ENCODE measurements at places on chromosomes 13 and 19. TPM values are rescaled to one million over a fixed set of nuclear protein-coding genes. Genes with fewer than 3 reads are reported as not detected.

Gene SCN1B
- 12.9 TPM for total RNA-seq

DNA sequence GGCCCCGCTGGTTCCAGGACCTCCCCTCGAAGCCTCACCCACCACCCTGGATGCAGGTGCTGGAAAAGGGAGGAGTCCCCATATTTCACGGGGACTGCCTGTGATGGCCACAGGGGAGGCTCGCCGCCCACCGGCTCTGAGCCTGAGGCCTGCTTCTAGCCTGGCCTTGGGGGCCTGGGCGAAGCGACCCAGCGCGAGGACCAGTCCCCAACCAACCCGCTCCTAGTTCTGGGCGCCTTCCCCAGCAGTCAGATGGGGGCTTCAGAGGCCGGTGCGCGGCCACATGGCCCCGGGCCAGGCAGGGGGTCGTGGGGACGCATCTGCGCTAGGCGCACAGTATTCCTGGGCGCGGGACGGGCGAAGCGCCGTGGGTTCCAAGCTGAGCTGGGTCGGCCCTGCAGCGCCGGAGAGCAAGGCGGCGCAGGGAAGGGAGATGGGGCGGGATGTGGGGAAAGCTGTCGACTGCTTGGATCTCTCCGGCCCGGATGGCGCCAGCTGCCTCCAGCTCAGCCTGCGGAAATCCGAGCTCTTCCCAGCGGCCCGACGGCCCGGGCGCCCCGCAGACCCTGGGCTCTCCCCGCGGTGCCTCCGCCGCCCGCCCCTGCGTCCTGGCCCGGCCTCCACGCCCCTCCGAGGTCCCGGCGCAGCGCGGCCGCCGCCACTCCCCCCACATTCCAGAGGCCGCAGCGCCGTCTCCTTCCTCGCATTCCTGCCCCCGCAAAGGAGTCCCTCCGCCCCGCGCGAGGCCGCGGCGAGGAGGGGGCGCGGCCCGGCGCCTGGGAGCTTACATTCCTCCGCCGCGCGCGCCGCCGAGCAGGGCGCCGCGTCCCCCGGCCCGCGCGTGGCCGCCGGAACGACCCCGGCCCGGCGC, at the start of gene WTIP:
TSS of gene WTIP (plus strand) at position 788 of the 871 bp plus-strand sequence. CDS start 217 bp downstream, outside the sequence.
- peak; percentile 43 for DNase-seq

- DNase-seq = no peak
Observed at GRCh38 chr13:100130930-100131511, 42.1 kb downstream of the PCCA start.

GRCh38 chr19:7908078-7908699, 4.5 kb downstream of the MAP2K7 start:
- no peak for DNase-seq

DNA sequence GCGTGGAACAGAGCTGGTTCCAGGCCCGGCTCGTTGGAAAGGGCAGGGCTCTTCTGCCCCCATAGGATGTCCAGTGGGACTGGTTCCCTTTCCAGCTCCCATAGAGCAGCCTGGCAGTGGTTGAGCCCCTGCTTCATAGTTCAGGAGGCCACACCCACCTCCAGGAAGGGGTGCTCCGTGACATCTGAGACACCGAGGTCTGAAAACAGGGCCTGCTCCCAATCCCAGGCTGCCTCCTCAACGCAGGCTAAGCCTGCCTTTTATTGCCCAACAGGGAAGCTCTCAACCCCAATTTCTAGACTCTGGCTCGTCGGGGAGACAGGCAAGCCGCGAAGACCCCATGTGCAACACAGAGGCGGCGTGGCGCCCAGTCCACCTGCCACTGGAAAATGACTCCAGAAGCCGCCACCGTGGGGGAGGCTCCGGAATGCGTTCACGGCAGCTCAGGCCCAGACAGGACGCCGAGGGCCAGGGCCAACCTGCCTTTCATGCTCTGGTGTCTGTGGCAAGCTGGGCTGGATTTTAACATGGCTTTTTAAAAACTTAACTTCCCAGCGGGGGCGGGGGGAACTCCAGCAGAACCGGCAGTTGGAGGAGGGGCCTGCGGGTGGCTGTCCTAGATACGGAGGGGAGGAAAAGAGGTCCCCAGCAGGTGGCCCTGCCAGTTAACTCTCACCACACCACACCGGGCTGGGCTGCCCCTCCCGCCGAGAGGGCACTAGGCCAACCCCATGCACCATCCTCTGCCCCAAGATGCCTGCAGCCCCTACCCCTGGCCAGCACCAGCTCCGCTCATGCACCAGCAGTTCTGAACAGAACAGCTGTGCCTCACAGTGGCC, 17.9 kb upstream of the TINCR start:
- DNase-seq = no peak

DNA sequence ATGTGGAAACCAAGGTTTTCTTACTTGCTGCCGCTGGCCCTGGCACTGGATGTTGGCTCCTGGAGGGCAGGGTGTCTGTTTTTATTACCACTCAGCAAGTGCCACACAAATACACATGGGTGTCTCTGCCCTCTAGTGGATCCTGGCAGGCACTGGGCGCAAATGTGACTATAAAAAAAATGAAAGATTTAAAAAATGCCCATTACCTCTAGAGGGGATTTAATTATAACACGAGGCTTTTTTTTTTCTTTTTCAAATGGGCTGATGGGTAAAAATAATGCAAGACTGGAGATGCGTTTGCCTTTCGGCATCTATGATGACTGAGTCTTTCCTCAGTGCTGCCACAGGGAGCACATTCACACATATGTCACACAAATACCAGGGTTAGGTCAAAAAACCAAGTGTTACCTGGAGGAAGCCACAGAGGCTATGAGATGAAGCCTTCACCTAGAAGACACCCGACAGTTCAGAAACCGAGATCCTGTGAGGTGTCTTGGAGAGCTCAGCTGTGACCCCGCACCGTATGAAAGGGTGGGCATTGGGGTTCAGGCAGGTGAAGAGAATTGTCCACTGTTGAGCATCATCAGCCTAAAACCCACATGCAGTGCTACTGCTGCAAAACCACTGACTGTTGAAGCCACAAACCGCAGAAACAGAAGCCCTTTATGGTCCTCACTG, 25.7 kb downstream of the CHAMP1 start:
- DNase-seq = no peak

- peak; percentile 77 for DNase-seq
Observed at GRCh38 chr19:13849991-13850909, 26.7 kb upstream of the NANOS3 start.

- DNase-seq = no peak
Observed at GRCh38 chr19:57058871-57059270, 60.9 kb upstream of the USP29 start.

Gene SIAH3
- total RNA-seq = not detected

DNA sequence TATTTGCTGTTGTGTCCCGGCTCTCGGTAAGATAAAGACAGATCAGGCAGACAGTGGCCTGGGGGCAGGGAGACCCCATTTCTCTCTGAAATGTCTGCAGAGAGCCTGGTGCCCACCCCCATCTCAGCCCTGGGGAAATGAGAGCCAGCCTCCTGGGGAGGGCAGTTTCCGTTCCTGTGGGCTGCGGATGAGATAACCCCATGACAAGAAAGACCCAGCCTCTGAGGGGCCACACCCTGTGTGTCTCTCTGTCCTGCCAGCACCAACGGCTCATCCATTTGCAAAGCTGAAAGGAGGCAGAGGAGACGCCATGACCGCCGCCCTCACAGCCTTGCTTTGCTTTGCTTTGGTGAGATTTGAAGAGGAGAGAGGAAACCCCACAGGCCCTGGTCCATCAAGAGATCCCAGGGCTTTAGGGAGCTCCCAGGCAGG, 28.1 kb upstream of the KIR3DL3 start:
- no peak for DNase-seq

DNA sequence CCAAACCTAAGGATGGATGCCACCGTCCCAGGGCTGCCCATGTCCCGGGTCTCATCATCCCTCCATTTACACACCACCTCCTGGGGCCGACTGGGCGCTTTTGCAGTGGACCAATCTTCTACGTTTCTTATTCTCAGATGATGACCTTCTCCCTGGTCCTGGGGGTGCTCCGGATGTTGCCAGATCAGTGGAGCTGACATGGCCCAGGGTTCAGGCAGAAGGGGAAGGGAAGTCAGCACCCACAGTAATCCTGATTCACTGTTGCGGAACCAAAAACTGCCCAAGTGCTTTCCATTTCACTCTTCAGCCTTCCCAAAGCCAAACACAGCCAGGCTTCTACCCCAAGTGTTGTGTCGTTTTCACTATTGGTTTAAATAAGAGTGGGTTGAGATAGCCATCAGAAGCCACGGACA, 29.8 kb downstream of the RAB20 start:
- DNase-seq = no peak

DNA sequence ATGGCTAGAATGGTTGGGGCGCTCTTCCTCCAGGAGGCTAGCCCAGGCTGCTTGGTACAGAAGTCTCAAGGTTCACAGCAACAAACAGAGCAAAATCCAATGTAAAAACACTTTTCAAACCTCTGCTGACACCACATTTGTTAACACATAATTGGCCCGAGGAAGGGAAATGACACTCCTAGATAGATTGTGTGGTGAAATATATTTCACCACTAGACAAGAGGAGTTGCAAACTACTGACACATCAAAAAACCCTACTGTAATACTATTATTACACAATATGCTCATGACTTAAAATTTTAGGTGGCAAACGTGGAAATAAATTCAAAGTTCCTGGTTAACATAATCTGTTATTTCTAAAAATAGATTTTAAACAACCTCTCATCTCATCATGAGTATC, 643.6 kb downstream of the PCDH9 start:
- no peak for DNase-seq

Gene PRKCG
- total RNA-seq = not detected

DNA sequence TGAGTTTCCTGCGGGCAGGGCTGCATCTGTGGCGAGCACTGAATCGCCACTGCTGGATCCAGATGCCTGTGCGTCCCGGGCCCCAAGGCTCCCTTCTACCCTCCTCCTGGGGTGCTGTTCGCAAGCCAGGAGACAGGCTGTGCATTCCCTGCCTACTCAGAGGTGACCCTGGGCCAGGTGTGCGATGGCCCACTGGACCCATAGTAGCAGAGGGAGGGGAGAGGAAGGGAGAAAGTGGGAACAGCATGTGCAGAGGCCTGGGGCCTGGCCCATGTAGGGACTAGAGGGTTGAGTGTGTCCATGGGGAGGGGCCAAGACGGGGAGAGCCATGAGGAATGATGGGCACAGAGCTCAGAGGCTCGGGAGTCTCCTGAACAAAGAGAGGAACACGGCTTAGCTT, 27.3 kb downstream of the CARM1 start:
- DNase-seq = no peak

Gene TEX101
- not detected for total RNA-seq

- no peak for DNase-seq
Observed at GRCh38 chr19:10565028-10565566, 713 bp downstream of the KRI1 start.

DNA sequence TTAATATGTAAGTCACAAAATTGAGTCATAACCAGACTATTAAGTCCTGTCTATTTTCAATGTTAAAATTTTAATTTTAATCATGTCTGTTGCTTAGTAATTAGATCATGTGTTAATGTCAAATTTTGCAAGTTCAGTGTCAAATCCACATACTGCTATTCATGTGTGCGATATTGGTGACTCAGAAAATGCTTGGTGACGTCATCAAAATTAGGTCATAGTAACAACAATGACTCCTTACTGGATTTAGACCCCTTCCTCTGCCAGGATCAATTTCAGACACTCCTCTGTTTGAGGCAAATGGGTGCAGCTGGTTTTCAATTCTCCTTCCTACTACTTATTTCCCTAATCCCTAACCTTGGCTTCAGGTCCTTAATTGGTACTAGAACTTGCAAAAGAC, 1394.3 kb upstream of the SLC10A2 start:
- DNase-seq = no peak

Gene RFPL4A
- not detected for total RNA-seq

DNA sequence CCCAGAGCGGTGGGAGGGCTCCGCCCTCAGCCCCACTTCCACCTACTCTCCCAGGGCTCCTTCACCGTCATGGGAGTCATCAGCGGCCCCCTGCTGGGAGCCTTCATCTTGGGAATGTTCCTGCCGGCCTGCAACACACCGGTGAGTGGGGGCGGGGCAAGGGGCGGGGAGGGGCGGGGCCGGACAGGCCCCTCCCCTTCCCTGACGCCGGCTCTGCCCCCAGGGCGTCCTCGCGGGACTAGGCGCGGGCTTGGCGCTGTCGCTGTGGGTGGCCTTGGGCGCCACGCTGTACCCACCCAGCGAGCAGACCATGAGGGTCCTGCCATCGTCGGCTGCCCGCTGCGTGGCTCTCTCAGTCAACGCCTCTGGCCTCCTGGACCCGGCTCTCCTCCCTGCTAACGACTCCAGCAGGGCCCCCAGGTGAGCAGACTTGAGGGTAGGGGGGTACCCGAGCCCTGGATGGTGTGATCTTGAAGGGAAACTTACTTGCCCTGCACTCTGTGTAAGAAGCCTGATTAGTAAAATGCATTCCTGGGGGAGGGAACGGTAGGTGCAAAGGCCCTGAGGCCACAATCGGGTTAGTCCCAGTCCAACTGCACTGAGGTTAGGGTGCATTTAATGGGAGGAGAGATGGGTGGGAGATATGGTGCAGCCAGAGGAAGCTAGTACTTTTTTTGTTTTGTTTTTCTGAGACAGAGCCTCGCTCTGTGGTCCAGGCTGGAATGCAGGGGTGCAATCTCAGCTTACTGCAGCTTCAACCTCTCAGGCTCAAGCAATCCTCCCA, 12.1 kb downstream of the SLC5A5 start:
- DNase-seq = no peak

Gene KLF1
- total RNA-seq = not detected

Gene CEACAM20
- not detected for total RNA-seq

DNA sequence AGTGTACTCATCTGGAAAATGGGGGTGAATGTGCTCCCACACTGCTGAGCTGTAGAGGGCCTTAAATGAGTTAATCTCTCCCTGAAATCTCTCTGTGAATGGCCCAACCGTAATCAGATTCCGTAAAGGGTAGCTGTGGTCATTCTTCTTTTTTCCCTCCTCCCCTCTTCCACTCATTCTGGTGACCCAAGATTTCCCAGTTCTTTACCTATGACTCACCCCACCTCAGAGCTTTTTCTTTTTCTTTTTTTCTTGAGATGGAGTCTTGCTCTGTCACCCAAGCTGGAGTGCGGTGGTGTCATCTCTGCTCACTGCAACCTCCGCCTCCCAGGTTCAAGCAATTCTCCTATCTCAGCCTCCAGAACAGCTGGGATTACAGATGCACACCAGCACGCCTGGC, 33.3 kb upstream of the MUC16 start:
- no peak for DNase-seq

DNA sequence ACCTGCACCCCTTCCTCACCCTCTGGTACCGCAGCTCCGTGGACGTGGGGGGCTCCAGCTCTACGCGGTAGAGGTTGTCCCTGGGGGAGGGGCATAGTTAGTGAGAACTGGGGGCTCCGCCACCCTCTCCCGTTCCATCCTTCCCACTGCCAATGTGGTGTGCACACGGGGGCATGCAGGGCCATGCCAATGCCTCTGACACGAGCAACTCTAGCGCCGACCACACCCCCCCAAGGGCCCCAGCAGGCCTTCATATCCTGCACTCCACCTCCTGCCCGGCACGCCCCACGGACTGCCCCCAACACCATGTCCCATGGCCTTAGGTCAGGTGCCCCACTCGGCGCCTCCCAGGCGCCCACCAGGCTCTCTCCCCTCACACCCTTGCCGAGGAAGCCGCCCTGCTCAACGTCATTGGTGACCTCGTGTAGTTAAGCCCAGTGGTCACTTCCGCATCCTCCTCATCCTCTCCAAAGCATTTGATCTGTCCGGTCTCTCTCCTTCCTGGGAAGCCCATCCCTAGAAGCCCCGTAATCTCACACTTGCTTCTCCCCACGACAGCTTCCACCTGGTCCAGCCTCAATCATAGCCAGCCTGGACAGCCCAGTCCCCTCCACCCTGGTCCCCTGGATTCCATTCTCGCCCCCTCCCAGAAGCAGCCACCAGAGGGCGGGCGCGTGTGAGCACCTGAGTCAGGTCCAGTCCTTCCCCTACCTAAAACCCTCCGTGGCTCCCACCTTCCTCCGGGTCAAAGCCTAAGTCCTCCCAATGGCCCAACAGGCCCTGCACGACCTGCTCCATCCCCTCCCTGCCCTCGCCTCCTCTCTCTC, 2.1 kb downstream of the SEMA6B start:
- no peak for DNase-seq

Data from tibial nerve (tissue), 4 donors.